ENCODE measurements at places on chromosomes 2 and 18. TPM values are rescaled to one million over a fixed set of nuclear protein-coding genes. Genes with fewer than 3 reads are reported as not detected.

DNA sequence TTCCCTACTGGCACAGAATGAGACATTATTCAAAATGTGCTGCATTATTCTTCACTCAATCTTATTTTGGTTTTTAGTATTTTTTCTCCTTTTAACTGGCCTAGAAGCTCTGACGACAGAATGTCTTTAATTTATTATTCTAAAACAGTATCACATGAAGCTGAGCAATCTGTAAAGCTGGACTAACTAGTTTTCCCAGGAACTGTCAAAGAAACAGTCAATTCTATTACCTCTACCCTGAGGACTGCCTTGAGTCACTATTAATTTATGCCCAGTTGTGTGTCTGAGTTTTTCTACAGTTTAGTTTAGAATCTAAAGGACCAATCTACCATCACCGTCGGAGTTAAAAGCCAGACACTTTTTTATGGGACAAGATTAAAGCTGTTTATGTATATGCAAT is 31.6 kb downstream of the MBD2 start:
- no peak for DNase-seq

- DNase-seq = peak; percentile 30
Measured at GRCh38 chr2:206084870-206085741, 868 bp downstream of the INO80D start.

Gene SERPINB7
- total RNA-seq = not detected

DNA sequence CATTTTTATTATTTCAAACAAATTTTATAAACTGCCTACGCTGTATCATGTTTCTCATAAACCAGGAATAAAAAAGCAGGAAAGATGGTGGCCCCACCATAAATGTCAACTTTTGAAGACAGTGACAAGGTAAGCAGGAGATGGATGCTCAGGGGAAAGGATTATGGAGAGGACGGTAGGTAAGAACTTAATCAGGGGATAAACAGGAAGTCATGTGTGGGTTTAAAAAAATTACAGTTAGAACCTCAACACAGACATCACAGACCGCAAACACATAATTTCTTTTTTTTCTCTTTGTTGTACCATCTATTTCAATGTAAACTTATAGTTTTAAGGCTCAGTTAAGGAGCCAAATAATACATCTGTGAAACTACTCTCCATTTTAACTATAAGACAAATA is 575.2 kb upstream of the SLC8A1 start:
- DNase-seq = no peak

Gene ZFAND2B
- 30.1 TPM for total RNA-seq

GRCh38 chr2:19932928-19933327 is 31.1 kb upstream of the TTC32 start:
- no peak for DNase-seq

DNA sequence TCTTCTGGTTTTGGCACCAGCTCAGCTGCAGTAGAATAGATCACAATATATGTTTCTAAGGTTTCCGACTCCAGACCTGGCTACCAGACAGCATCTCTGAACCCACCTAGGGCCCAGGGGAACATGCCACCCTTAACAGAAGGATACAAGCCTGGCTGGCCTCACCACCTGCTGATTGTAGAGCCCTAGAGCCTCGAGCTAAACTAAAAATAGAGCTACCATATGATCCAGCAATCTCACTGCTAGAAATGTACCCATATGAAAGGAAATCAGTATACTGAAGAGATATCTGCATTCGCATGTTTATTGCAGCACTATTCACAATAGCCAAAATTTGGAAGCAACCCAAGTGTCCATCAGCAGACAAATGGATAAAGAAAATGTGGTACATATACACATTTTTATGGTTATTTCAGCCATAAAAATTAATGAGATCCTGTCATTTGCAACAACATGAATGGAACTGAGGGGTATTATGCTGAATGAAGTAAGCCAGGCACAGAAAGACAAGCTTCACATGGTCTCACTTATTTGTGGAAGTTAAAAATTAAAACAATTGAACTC is 242.4 kb upstream of the SLC39A10 start:
- no peak for DNase-seq

Gene DHRS9
- total RNA-seq = not detected

DNA sequence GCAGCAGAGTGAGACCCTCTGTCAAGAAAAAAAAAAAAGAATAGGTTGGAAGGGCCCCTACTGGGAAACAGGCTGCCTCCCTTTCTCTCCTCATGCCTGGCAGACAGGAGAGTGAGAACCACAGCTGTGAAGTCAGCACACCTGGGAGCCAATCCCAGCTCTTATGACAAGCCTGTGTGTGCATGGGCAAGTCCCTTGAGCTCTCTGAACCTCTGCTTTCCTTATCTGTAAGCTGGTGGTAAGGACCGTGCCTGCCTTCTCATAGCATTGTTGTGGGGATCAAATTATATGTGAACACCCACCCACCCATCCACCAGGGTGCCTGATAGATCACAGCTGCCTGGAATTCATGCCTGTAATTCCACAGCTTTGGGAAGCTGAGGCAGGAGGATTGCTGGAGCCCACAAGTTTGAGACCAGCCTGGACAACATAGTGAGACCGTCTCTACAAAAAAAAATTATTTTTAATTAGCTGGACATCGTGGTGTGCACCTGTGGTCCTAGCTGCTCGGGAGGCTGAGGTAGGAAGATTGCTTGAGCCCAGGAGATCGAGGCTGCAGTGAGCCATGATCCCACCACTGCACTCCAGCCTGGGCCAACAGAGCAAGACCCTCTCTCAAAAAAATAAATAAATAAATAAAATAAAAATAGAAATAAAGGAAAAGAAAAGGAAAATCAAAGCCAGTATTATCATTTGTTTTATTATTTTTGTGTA is 66.9 kb upstream of the MCFD2 start:
- DNase-seq = no peak

Gene MAL
- total RNA-seq = 0.65 TPM

GRCh38 chr2:240898108-240898730 is 2.3 kb upstream of the MAB21L4 start:
- DNase-seq = no peak

Gene TTC27
- 16.5 TPM for total RNA-seq

DNA sequence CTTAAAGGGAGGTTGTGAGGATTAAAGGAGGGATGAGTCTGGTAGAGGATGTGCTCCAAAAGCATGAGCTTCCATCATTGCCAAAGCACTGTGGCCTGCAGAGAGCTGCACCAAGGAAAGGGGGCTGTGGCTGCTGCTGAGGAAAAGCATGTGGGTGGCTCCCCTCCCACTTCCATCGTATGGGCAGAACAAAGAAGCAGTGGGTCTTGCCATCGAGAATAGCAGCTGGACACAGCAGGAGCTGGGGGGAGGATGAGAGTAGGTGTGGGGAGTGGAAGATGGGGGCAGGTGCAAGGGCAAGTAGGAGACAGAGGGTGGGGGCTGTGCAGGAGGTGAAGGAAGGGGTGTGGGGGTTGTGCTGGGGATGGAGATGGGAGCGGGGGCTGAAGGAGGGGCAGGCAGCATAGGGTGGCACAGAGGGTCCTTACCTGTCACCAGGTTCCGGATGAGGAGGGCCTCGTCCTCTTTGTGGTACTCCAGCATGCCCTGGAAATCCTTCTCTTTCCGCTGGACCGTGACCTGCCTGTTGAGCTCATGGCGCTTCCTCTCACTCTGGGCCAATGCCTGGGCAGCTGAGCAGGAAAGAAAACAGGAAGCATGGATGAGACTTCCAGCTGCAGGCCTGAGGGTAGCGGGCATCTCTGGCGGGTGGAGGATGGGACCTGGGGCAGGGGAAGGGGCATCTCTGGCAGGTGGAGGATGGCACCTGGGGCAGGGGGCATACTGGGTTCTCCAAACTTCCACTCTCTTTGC is 33.6 kb upstream of the ACAA2 start:
- no peak for DNase-seq

DNA sequence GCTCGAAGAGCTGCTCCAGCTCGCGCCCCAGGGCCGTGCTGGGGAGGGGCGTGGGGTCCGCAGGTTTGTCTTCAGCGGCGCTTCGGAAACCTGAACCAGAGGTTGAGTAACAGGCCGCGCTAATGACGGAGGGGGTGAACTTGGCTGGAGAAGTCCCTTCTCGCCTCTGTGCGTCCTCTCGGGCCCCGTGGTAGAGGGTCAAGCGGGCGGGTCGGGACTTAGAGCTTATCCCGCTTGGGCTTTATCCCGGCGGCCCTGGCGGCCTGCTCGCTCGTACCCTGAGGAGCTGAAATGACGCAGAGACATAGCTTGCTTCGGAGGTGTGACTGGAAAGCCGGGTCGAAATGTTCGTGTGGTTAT is 479 bp downstream of the RNMT start:
- DNase-seq = peak; percentile 23

DNA sequence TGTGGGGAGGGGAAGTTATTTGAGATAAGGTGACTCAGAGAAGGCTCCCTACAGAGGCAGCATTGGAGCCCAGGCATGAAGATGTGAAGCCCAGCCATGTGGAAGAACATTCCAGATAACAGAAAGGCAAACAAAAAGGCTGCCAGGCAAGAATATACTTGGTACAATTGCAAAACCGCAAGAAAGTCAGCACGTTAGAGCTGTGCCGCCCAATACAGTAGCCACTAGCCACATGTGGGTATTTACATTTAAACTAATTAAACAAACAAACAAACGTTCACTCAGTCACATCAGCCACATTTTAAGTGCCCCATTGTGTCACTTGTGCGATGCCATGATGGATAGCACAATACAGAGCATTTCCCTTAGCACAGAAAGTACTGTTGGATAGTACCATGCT is 179.6 kb downstream of the SATB2 start:
- DNase-seq = no peak

Gene MYL12B
- total RNA-seq = 89.6 TPM
